Thyroid gland (tissue), 4 donors: ENCODE measurements at places on chromosomes 3 and 15.

DNA sequence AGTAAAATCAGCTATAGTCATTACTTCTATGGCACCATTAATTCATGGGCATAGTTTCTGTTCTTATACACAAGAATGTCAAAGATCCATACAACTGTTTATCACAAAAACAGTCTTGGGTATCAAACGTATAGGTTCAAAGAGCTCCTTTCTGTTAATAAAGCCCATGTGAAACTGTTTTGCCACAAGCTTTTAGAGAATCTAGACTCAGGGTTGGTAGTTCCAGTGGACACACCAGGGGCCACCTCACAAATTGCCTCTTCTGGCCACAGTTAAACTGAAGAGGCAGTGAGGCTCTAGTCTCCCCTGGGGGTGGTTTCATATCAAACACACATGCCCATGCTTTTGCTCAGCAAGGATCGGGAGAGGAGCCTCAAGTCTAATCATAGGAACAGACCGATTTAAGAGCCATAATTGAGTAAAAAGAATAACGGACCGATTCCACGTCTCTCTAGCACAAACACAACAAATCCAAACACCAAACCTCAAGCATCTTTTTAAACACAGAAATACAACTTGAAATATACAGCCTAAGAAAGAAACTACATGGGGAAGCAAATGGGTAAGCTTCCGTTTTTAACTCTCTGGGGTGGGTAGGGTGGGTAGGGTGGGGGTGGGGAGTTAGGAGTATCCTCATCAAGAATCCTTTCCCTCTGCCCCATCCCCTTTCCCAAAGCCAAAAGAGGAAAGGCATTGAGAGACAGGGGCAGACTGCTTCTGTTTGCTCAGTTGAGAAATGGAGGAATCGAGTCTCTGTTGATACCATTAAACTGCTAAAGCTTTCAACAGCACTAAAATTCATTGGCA lies 443.3 kb downstream of the MAGI1 start:
- no peak for DNase-seq

GRCh38 chr3:174330303-174330702 lies 528.8 kb upstream of the NAALADL2 start:
- DNase-seq, result no peak

DNA sequence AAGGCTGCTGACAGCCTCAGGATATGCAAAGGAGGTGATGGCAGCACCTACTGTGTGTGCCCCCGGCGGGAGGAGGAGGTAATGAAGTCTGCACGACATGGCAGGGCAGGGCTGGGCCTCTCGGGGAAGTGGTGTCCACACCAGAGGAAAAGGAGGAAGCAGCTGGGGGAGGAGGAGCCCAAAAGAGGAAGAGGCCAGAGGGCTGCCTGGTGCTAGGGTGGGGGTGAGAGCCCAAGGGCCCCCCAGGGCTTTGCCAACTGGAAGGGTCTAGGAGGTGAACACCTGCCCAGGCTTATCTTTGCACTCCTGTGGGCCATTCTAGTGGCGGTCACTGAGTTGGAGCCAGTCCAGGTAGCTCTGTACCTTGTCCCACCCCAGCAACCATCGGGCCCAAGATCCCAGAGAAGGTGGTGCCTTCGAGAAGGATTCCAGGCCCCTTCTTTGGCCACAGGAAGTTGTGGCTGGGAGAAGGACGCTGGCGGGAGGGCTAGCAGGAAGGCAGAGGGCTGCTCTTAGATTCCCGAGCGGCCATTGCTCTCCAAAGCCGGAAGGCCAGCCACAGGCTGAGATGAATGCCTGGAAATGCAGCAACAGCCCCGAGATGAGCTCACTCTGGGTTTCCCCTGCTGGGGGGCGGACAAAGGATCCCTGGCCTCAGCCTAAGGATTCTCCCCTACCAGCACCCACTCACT lies 7.0 kb downstream of the GNAI2 start:
- DNase-seq, result no peak

GRCh38 chr3:4271834-4272233 lies 31.3 kb upstream of the SETMAR start:
- DNase-seq, result no peak

DNA sequence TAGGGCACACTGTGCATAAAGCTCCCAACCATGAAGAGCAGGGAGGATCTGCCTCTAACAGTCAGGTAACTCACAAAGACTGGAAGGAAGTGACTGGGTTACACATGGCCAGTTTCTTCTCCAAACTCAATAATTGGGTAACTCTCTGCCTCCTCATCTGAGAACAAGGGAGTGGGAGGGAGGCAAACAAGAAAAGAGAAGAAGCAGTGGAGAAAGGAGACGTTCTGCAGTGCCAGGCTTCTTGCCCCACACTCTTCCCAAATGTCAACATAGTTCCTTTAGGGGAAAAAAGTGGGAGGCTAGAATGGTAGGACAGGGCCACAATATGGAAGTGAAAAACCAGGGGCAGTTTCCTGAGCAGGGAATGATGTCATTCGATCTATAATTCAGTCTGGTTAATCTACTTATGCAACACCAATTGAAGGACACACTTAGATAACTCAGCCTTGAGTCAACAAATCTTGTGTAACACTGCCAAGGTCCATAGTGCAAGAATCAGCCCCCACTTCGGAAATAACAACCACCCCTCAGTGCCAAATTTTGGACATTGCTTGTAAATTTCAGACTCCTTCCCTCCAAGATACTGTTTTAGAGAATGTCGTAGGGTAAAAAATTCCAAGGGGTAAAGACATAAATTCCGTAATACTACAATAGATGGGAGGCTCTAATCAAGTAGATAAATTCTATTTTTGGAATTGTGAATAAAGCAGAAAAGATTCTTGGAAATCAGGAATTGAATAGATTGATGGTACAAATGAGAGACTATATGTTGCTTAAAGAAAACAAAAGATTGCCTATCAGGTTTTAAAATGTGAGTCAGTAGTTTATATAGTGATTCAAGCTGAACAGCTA lies 143.0 kb downstream of the LPP start:
- no peak for DNase-seq

GRCh38 chr3:58082047-58082446 lies 73.8 kb downstream of the FLNB start:
- DNase-seq, result no peak
